Fibroblast of skin of scalp (primary cell): ENCODE measurements at places on chromosomes 7 and 10.

- DNase-seq, result peak; percentile 77
Measured at GRCh38 chr7:19009241-19009935, 108.0 kb downstream of the TWIST1 start.

DNA sequence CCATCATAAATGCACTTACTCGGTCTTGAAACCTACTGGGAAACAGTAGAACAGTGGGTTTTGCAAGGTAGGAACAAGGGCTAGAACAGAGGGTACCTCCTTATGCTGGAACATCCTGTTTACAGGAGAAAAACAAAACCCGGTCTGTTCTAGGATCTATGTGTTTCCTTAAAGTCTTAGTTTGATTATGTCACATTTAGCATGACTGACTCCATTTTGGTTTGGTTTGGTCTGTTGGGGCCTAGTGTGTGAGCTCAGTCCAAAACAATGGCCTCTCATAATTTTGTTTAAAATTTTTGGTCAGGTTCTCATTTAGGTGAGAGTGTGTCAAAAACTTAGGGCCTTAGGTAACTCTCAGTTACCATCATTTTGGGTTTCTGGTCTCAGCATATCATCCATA is 96.3 kb upstream of the TRIM24 start:
- no peak for DNase-seq

DNA sequence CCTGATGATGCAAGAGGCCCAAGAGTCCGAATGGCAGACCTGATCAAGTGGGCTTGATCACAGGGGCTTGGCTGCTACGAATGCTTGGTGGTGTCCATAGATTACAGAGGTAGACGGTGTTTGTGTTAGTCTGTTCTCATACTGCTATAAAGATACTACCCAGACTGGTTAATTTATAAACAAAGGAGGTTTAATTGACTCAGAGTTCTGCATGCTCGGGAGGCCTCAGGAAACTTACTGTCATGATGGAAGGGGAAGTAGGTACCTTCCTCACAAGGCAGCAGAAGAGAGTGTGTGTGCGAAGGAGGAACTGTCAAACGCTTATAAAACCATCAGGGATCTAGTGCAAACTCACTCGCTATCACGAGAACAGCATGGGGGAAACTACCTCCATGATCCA is 268.9 kb upstream of the KLF6 start:
- DNase-seq, result no peak

- DNase-seq, result no peak
Measured at GRCh38 chr10:78830976-78831375, 237.8 kb upstream of the ZMIZ1 start.

GRCh38 chr7:6394114-6394513 is 53.6 kb downstream of the DAGLB start:
- DNase-seq, result no peak

GRCh38 chr10:3806603-3807002 is 21.6 kb upstream of the KLF6 start:
- peak; percentile 62 for DNase-seq

- DNase-seq, result peak; percentile 62
Measured at GRCh38 chr10:91163269-91163868, 57.1 kb upstream of the PCGF5 start.

- DNase-seq, result no peak
Measured at GRCh38 chr10:63344269-63344668, 121.5 kb downstream of the JMJD1C start.

- DNase-seq, result no peak
Measured at GRCh38 chr7:2076649-2077064, 156.1 kb downstream of the MAD1L1 start.

DNA sequence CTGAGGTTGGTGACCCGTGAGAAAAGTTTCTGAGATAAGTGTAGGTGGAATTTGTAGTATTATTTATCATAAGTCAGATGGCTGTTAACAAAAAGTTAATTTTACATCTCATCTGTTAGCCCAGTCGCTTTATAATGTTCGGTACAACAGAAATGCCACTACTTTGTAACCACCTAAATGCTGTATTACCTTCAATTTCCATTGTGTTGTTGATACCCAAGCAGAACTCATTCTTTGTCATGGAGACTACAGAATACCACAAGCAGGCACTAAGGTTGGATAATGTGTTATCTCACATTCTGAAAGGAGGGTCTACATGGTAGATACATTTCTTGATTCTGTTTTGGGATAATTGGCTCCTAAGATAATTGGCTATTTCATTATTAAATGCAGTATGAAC is 249.8 kb upstream of the KAT6B start:
- DNase-seq, result no peak

GRCh38 chr7:155850001-155850436 is 37.8 kb upstream of the SHH start:
- no peak for DNase-seq

DNA sequence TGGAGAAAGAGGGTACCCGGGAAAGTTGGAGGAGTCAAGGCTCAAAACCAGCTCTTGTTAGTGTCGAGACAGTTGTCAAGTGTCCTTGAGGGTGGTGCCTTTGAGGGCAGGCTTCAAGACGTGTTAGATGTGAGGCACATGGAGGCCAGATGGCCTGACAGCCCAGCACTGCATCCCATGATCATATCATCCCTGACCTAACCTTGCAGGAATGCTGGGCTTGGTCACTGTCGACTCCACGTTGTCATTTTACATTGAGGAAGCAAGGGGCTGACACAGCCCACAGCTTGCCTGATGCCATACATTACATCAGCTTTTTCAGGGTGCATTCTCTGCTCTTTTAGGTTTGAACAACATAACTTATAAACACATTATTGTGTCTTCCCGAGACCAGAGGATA is 114.1 kb downstream of the ABCA13 start:
- DNase-seq, result peak; percentile 77

DNA sequence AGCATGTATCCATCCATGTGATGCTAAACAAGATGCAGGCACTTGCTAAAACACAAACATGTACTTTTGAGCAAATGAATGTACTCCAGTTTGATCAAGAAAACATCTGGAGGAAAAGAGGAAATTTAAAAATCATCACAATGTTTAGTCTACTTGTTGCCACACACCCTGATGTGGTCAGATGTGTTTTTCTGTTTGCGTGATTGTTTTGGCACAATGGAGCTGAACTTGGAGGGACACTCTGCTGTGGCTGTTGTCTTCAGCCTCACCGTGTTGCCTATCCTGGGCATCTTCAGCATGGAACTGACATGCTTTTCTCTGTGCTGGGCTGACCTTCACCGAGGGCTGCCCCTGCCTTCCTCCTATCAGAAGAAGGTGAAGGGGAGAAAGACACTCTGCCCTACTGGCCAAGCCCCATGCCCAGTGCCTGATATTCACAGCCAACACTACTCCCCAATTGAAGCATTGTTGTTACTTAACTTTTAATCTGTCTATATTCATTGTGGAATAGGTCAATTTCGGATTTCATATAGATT is 268.3 kb upstream of the IGFBP3 start:
- no peak for DNase-seq

GRCh38 chr7:143901332-143901667 is 676 bp downstream of the TCAF1 start:
- no peak for DNase-seq

DNA sequence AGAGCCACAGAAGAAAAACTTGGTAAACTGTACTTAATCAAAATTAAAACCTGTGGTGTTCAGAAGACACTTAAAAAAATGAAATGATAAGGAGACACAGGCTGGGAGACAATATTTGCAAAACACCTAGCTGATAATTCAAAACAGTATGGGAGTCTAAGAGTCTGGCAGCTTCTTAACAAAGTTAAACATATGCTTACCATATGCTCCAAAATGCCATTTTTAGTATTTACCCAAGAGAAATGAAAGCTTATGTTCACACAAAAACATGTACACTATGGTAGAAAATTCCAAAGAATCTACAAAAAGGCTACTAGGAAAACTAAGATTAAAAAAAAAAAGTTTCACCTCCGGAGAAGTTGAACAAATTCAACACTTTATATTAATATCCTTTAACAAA is 48.6 kb downstream of the ITGB1 start:
- no peak for DNase-seq

DNA sequence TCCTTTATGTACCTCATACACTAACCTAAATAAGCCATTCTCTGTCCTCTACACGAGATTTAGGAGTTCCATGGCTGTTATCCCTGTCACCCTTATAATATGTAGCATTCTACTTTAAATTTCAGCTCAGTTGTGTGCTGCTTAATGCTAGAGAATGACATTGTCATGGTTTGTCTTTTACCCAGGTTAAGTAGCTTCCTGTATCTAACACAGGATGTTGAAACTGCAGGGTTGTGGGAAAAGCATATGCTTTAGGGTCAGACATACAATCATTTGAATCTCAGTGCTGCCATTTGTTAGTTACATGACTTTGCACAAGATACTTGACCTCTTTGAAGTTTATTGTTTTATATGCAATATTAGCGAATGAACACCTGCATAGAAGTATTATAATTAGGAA is 235.1 kb upstream of the CACNA2D1 start:
- DNase-seq, result no peak

DNA sequence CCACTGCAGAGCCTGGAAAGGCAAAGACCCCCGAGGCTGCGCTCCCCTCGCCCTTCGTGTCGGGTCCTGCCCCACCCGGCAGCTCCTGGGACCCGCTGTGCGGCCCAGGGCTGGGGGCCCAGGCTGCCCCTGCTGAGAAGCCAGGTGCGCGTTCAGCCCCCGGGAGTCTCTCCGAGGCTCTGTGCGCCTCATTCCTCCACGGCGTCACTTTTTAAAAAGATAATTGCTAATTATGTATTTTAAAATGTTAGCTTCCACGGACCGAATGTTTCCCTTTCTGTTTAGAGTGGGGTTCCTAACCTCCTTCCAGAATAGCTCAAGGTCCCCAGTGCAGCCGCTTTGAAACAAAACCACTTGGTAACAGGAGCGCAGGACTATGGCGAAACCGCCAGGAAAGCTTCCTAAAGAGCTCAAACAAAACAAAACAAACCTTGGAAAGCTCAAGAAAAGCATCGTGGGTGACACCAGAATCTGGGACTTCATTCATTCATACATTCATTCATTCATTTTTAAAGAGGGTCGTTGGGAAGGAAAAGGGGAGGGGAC is 45.6 kb downstream of the PDIA4 start:
- peak; percentile 22 for DNase-seq

GRCh38 chr7:130294314-130294713 is 1.4 kb downstream of the CPA4 start:
- no peak for DNase-seq

DNA sequence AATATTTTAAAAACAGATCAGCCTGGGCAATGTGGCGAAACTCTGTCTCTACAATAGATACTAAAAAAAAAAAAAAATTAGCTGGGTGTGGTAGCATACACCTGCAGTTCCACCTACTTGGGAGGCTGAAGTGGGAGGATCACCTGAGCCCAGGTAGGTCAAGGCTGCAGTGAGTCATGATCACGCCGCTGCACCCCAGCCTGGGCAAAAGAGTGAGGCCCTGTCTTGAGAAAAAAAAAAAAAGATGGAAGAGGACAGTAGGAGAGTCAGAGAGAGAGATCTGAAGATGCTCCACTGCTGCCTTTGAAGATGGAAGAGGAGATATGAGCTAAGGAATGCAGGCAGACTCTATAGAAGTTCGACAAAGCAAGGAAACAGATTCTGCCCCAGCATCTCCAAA is 181.9 kb downstream of the CALN1 start:
- no peak for DNase-seq

- peak; percentile 87 for DNase-seq
Measured at GRCh38 chr7:137681657-137682562, 164.9 kb downstream of the DGKI start.

GRCh38 chr10:49139028-49139845 is 5.4 kb upstream of the FAM170B start:
- peak; percentile 92 for DNase-seq

GRCh38 chr10:95693071-95693667 is 558 bp downstream of the TCTN3 start:
- DNase-seq, result no peak

DNA sequence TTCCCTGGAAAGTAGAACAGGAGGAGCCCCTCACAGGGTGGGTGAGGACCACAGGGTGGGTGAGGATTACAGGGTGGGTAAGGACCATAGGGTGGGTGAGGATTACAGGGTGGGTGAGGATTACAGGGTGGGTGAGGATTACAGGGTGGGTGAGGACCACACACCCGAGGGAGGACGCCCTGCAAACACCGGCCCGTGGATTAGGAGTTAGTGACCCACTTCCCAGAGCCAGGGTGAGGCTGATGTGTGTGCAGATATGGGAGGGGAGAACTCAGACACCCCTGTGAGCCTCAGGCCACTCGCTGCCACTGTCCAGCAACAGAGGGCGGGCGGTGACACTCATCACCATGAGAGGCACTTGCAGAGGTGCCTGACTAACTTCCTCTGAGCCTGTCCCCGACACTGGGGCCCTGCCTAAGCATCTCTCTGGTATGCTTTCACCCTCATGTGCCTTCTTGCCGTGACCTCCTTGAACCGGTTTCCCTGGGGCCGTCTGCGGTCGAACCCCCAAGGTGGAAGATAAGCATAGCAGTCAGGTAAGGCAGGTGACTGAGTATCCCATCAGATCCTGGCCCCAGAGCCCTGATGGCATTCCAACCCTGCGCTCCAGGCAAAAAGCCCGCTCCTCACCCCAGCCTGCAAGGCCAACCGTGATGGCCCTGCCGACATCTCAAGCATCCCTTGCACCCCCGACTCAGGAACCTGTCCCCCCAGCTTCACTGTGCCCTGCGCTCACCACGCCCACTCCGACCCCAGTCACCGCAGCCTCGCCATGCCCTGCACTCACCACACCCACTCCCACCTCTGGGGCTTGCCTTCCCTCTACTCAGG is 74.1 kb downstream of the FAM53B start:
- DNase-seq, result no peak

GRCh38 chr7:119720541-119720940 is 552.4 kb upstream of the KCND2 start:
- DNase-seq, result peak; percentile 89

GRCh38 chr10:93071674-93072224 is 1.9 kb upstream of the CYP26A1 start:
- no peak for DNase-seq
